ENCODE measurements at places on chromosomes 4 and X.

DNA sequence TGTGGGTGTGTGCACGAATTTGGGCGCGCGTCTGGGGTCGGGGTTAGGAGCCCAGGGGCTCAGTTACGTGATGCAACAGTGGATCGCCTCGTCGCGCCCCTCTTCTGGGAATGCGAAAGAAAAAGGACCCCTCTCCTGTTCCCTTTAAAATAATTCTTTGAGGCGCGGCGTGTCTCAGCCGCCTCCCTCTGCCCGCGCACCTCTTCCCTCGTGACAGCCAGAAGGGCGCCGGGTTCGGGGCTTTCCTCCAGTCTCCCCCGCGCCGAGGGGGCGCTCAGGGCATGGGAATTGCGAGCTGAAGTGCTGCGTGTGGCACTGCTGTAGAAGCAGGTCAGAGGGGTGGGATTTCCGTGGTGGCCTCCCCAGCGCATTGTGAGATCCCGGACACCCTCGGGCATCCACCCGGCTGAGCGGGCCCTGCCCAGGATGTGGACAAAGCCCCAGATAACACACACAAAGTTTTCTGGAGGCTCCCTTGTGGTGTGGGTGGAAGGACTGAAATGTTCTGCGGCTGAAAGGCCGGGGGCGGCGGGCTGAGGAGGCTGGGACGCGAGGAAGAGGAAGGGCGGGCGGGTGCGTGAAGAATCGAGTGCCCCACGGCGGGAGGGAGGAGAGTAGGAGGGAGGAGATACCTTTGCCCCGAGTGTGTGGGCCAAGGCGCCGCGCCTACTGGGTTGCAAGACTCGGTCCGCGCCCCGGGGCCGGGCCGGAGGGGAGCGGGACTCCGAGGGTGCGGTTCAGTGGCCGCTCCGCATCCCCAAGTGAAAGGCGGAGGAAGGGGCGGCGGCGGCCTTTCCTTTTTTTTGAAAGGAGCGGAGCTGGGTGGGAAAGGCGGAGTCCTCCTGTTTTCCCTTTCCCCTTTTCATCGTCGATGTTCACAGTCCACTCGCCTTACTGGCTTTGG, 752 bp downstream of the SEPTIN11 start:
- no peak for DNase-seq

DNA sequence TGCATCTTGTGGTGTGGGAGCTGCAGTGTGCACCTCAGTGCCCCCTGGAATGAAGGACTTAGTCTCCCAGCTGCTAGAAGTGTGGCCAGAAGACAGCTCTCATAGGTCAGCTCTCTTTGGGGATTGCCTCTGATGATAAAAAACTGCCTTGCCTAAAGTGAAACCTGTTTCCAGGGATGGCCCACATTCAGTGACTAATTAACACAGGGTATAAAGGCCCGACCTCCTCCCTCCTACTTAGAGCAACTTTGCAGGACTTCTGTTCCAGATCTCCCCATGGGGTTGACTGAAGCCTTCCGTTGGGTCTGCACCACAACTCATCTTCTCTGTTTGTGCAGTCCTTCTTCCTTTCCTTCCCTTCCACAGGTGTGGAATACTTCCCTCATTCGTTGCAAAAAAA, 53.2 kb downstream of the SPINK2 start:
- DNase-seq, result no peak

GRCh38 chrX:19673375-19674040, 158.2 kb upstream of the MAP3K15 start:
- no peak for DNase-seq

DNA sequence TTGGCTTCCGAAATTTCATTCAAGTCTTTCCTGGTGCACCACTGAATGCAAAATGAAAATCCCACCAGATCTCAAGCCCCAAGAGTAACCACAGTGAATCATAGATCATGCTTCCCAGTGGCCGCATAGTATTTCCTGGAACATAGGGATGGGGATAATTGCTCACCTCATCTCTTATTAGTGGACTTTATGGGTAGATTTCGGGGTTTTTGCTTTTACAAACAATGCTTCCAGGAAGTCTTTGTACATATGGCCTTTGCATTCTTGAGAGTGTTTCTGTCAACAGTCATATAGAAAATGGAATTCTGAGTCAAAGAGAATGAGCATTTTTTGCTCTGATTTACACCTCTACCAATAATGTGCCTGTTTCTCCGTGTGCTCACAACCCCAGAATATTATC, 53.4 kb downstream of the PPEF2 start:
- no peak for DNase-seq

DNA sequence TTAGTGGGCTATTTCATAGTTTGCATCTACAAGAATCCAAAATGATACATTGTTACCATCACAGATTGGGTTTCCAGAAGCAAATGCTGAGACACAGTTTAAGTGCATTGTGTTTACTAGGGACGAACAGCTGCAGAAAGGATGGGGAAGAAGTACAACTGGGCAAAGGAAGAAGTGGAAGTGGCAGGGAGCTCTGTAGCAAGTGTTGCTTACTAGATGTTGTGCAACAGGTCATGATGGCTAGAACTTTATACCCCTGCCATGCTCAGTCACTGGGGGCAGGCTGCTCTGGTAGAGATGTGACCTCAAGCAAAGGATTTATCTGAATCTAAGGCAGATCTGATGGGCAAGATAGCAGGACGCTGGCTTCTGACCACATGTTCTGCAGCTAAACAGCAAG, 76.1 kb upstream of the EMCN start:
- no peak for DNase-seq

DNA sequence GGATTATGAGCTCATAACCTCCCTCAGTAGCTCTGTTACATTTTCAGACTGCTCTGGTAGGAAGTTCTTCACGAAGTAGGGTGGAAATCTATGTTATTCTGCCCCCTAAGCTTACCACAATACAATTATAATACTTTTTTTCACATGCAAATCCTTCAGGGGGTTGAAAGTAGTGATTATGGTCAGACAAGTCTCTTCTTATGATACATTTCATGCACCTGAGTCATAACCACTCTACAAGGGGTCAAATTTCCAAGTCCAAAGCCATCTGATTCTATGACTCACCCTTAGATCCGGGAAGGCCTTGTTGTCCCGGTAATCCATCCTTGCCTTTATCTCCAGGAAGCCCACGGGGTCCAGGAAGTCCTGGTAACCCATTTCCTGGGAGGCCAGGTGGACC, 95.2 kb downstream of the ATG4A start:
- DNase-seq, result no peak

DNA sequence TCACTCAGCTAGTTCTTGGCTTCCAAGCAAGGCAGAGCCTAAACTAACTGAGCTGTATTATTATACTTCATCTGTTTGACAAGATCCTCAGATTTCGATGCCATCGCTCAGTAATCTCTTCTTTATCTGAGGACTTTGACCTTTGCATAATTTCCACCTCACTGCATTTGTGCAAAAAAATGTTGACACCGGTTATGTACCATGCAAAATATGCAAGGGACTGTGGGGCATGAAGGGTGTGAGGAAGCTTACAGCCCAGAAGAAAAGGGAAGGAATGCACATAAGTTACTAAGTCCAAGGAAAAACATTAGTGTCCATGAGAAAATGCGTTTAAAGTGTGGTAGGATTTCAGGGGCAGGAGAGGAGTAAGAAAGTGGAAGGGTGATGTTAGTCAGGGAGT, 295.4 kb downstream of the PACRGL start:
- no peak for DNase-seq

- DNase-seq, result no peak
These were observed 56.0 kb downstream of the PDLIM5 start for GRCh38 chr4:94507708-94508107.

DNA sequence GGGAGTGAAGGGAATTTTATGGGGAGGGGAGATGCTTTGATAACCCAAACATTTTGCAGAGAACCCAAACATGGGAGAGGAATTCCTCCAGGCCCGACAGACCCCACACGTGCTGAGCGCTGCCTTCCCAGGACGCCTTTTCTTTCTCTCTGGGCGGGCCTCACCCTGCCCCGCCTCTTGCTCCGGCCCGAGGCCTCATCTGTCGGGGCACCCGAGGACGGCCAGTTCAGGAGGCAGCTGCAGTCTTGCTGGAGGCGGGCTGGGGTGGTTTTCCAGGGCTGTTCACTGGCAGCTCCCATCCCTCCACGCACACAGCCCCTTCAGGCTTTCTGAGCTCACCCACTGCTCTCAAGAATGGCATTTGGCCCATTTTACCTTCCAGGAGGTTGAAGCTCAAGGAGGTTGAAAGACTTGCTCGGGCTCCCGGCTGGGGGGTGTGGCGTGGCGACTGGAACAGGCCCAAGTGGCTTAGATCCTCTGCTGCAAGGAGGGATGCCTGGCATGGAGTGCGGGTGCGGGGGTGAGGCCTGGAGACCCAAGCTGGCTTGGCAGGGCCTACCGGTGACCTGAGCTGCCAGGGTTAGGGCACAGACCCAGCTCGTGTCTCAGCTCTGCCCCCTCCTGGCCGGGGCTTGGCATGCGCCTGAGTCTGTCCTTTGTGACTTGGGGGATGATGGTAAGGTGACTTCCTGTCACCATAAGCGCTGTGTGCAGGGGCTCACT, 99.2 kb downstream of the PSAPL1 start:
- DNase-seq, result no peak

DNA sequence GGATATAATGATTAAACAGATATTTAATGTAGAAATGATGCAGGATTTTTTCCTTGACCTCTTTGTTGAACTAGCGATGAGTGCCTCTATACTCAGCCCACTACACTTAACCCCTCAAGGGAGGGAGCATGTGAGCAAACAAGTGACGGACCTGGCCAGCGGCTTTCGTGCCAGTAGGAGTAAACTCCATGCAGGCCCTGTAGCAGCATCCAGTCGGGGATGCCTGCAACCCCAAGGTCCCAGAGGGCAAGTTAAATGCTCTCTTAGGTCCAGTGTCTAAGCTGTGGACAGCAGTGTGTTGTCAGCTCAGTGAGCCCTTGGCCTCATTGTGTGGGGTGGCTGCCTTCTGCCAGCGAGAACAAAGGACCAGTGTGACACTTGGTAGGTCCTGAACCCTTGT, 708.7 kb downstream of the TECRL start:
- no peak for DNase-seq

- no peak for DNase-seq
These were observed 21.7 kb downstream of the PJA1 start for GRCh38 chrX:69143530-69143929.

DNA sequence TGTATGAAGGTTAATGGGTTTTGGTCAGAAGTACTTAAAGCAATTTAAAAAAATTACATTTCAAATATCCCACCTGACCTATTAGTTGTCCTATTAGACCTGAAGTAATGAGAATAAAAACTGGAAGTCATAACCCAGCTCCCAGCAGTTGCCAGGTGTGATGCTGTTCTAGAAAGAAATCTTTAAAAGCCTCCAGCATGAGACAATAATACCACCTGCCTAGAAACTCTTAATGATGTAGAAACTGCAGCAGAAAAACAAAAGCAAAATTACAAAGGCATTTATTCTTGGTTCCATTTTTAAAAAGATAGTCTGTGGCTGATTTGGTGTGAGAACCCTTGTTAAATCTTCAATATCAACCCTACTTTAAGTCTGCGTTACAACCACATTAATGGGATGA, 1137.7 kb upstream of the TENM3 start:
- DNase-seq, result no peak

DNA sequence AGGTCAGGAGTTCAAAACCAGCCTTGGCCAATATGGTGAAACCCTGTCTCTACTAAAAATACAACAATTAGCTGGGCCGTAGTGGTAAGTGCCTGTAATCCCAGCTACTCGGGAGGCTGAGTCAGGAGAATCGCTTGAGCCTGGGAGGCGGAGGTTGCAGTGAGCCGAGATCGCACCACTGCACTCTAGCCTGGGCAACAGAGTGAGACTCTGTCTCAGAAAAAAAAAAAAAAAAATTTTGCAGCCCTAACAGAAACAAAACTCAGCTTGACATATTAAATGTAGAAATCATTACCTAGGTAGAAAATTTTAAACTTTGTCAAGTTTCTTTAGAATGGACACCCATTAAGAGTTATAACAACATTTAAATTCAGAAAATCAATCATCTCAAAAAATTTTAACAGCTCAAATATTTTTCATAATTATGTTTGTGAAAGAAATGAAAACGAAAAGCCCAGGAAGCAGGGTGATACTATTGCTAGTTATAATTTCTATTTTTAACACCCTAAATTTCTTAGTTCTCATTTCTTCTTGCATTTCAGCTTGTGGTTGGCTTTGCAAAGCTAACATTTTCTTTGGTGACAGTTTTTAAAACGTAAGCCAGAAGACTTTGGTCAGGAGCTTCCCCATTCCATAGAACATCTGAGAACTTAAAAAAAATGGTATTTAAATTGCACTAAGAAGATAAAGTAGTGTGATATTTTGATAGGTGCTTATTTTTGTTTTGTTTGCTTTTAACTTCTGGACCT, 33.3 kb upstream of the RBBP7 start:
- DNase-seq, result no peak

- DNase-seq, result no peak
These were observed 893 bp upstream of the SOD3 start for GRCh38 chr4:24794480-24794879.

DNA sequence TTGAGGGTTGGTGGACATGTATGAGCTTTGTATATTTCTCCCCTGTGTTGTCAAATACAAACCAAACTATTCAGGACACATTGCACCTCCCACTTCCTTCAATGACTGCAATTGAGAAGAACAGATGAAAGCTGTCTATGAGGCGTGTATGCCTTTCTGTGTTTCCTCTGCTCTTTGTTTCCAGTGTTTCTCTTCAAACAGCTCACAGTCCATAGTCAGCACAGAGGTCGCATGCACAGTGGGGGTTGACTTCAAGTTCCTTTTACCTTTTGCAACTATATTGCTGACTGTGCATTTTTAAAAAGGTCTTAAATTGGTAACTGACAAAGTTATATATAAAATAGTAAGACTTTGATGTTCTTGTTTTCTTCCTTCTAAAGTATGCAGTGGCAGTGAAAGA, 957.8 kb downstream of the C4orf33 start:
- no peak for DNase-seq

GRCh38 chrX:41474726-41475100, 27.6 kb downstream of the NYX start:
- no peak for DNase-seq

DNA sequence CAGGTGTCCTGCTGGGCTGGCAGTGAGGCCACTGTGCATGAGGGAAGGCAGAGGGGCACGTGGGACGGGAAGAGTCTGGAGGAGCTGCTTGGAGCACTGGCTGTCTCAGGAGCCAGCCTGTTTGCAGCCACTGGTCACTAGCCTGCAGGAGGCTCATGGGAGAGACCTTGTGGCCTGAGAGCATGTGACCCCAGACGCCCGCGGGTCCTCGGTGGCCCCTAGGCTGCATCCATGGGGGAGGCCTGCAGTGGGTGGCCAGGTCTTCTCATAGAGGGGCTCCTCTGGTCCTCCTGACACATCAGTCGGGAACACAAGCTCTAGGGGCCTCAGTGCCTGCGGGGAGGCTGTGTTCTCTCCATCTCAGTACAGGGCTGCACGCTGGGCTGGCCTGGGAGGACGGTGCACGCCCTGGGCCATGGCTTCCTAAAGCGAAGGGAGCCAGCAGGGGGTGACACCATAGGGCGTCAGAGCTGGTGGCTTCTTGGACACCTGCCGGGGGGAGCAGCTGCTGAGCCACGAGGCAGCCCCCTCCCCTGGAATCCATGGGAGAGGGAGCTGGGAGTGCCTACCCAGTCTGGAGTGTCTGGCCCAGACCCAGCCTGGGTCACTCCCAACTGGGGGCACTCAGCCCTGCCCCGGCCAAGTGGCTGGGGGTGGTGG, 12.3 kb downstream of the NAT8L start:
- no peak for DNase-seq
